Left renal cortex interstitium (tissue), 4 donors: ENCODE measurements at places on chromosomes 13 and 19.

GRCh38 chr13:64505336-64505910 is 2724.7 kb downstream of the PCDH9 start:
- no peak for DNase-seq

- no peak for DNase-seq
These were observed 155.0 kb downstream of the POSTN start for GRCh38 chr13:37443538-37443937.

GRCh38 chr13:109410868-109411267 is 375.5 kb downstream of the IRS2 start:
- no peak for DNase-seq

DNA sequence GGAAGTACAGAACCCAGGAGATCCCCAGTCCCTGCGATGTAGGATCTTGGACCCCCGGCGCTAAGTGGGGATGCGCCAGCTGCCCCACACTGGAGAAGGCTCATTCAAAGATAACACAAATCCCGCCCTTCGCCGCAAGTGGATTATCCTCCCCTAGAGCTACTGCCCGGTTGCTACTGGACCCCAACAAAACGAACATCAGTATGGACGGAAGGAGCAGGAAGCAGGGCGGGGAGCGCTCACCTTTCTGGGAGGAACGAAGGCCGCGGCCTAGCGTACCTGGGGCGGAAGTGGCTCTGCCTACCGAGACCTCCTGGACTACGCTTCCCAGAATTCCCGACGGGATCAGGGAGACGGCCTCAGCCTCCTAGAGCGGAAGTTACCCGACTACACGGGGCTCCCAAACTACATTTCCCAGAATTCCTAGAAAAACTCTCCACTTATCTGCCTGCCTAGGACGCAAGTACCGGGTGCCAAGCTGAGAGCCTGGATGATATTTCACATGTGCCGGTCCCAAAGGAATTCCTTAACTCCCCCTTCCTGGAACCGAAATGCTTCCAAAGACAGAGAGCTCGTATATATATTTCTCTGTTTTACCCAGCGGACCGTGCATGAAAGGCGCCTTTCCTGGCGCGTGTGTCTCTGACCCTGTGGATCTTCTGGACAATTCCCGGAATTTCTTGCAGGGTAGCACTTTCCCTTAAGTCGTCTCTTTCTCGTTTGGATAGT is at the start of gene ZNF112:
Gene ZNF112 (minus strand): TSS at position 298 of the 729 bp plus-strand sequence. CDS start 16,141 bp downstream, outside the sequence.
- DNase-seq: peak; percentile 76

DNA sequence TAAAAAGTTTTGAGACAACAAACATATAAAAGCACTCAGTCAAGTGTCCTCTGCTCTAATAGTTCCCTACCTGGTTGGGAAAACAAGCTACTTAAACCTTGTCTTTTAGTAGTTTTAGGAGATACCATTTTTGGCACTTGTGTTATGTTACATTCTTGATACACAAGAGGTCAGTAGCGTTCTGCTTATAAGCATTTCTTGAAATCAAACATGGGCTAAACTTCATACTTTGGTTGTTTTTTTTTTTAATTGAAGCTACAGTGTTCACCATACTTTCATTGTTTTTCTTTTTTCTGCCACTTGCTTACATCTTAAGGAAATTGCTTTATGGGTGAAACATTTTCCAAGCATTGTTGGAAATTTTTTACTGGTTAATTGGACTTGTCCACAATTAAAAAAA is 12.9 kb downstream of the NHLRC3 start:
- DNase-seq: no peak

DNA sequence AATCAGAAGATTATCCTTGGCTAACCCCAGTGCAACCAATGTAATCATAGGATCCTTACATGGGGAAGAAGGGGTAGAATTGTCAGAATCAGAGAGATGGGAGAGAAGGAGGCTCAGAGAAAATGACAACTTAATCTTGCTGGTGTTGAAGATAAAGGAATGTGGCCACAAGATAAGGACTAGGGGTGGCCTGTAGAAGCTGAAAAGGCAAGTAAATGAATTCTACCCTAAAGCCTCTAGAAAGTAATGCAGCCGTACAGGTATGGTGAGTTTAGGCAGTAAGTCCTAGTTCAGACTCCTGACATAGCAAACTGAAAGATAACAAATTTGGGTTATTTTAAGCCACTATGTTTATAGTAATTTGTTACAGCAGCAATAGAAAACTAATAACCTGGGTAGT is 718.5 kb downstream of the SLITRK6 start:
- no peak for DNase-seq

DNA sequence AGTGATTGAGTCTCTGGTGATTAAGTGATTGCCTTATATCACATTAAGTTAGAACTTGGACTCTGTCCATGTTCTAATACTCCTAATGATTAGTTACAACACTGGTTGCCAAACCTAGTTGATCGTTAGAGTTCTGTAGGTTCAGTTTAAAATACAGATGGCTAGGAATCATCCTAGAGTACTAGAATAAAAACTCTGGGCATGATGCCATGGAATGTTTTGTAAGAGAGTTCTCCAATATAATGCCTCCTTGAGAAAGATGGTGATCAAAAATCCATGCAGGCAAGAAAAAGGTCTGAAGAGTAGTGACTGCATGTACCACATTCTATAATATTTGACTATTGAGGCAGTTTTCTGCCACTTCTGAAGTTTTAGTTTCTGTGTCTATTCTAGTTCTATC is 176.3 kb downstream of the GPC5 start:
- no peak for DNase-seq

DNA sequence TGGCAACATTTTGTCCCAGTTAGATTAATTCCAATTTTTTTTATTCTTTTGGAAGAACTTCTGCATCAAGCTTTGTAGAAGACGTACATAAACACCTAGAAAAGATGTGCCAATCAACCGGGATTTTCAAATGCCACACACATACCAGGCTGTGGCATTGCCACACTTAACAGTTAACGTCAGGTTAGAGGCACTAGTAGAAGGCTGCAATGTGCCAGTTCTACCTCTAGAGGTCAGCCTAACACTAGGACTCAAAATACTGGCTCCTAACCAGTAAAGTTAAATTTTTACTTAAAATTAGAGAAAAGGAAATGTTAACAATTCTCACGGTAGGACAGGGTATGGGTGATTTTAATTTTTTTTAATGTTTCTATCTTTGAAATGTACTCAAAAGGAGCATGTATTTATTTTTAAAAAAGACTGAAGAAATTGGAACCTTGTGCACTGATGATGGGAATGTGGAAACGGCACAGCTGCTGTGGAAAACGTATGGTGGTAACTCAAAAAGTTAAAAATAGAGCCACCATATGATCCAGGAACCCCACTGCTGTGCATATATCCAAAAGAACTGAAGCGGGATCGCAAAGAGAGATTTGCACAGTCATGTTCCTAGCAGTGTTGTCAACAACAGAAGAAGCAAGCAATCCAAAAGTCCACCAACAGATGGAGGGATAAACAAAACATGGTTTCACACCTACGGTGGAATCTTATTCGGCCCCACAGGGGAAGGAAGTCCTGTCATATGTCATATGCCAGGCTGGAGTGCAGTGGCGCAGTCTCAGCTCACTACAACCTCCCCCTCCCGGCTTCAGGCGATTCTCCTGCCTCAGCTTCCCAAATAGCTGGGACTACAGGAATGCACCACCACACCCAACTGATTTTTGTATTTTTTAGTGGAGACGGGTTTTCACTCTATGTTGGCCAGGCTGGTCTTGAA is 30.3 kb downstream of the CRYL1 start:
- no peak for DNase-seq

DNA sequence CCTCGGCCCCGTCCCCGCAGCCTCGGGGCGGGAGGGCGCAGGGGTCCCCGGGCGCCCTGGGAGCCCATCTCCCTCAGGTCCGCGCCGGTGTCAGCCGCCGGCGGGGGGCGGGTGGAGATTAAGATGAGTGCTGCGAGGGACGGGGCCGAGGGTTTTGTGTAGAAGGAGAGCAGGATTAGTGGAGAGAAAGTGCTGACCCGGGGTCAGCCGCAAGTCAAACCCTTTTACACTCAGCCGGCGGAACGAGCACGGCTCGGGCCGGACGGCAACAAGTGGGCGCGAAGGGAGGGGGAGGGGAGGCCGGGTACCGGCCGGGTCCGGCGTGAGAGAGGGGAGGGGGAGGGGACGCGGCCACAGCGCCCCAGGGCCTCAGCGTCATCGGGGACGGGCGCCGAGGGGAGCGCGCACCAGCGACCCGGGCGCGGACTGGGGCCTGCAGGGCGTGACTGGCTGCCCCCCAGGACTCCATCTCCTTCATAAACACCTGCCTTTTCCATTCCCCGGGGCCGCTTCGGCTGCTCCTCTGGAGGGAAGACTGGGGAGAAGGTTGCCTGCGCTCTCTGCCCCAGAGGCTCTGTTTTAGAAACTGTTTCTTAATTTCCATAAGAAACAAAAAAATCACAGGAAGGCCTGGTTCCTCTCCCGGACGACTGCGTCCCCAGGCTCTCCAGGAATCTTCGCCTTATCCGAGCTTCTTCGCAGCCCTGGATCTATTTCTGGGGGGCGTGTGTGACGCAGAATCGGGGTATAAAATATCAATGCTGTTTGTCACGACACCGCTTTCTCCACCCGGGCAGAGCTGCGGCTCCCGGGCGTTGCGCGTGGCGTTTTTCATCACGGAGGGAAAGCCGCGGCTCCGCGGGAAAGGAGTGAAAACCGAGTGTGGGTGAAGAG is 6.5 kb downstream of the SOX1 start:
- no peak for DNase-seq

DNA sequence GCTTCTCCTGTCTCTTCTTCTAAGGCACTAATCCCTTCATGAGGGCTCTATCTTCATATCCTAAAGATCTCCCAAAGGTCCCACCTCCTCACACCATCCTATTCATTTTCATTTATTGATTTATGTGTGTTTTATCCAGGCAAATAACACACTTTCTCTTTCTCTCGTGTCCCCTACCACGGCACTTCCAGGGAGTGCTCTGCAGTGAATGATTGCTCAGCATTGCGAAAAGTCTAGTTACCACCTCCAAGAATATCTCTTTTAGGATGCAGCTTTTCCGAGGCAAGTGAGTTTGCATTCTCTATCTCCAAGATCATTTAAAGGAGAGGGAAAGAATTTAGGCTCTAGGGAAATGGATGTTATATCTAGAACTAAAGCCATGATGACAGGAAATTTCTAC is 101.7 kb downstream of the MIPEP start:
- no peak for DNase-seq

DNA sequence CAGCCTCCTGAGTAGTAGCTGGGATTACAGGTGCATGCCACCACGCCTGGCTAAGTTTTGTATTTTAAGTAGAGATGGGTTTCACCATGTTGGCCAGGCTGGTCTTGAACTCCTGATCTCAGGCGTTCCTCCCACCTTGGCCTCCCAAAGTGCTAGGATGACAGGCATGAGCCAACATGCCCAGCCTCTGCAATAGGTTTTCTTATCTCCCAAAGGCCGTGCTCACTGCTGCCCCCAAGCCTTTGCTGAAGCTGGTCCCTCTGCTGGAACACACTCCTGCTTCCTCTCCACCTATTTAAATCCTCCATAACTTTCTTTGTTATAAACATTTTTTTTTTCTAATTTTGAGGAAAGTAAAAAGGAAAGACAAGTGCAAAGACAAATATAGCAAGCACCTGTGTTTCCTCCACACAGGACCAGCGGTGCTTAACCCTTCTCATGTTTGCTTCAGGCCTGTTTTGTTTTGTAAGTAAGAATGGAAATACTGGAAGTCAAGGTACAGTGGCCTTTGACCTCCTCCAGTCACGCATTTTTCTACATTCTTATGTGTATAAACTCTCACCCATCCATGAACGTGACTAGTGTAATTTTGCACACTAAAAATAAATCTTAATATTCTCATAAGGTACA is 14.5 kb upstream of the TNFAIP8L1 start:
- DNase-seq: no peak

DNA sequence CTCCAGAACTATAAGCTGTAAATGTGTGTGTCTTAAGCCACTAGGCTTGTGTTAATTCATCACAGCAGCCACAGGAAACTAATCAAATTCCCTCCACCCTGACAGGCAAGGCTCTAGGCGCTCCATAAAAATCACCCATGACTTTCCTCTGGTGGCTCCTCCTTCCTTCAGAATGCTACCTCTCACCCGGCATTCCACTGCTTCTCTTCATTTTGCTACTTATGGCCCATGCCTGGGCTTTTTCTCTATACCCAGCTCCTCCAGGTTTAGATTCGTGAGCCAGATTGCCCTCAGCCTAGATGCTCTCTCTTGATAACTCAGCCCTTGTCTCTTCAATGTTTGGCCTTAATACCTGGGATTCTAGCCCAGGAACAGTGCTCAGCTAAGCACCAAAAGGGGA is 36.4 kb upstream of the MBNL2 start:
- DNase-seq: no peak

DNA sequence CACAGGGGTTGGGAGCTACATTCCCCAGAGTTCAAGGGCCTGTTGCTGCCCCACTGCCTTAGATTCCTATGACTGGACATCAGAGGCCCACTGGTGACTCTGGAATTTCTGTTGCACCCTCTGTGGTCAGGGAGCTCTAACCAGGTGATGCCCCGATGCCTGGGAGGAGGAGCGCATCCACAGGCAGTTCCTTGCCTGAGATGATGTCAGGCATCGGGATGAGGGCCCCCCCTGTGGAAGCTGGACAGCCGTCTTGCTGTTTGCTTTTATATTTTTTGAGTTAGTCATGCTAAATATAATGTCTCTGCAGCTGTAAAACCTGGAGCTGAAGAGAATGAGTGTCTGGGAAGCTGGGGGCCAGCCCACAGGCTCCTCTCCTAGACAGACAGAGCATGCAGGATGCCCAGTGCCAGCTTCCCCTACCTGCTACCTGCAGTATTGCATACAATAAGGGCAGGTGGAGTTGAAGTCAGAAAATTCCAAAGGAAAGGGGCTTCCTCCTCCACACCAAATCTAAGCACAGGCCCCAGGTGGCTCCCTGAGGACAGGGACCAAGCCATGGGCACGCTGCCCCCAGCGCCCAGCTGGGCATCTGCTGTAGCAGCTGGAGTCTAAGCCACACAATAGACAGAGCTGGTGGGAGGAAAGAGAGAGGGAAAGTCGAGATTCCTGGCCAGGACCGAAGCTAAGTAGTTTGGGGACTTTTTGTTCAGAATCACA is 16.2 kb downstream of the COL4A2 start:
- DNase-seq: no peak

DNA sequence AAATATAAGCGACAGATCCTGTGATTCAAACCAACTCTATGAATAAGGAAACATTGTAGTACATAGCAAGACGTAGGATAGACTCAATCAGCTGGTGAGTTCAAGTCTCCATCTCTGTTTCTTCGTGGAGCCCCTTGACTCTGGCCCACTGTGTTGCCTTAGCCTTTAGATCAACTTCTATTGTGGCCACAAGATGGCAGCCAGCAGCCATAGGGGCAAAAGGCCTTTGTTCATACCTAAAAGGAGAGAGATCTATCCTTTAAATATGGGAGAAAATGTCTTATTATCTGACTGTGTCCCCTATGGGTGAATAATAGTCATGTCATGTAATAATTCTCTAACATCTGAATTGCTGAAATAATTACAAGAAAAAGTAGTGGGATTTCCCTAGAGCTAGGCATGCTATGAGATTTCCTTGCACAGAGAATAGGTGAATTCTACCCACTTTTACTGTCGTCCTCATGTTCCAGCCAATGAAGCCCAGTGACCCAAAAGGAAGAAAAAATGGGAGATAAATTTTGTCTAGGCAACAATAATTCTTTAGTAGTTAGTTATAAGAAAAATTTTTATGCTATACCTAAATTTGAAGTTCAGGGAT is 129.4 kb downstream of the PCDH20 start:
- DNase-seq: no peak

- no peak for DNase-seq
These were observed 301.6 kb downstream of the FGF14 start for GRCh38 chr13:102100234-102100633.

GRCh38 chr13:31477961-31478360 is 261.4 kb upstream of the RXFP2 start:
- no peak for DNase-seq
